ENCODE measurements at places on chromosomes 3 and 15.

DNA sequence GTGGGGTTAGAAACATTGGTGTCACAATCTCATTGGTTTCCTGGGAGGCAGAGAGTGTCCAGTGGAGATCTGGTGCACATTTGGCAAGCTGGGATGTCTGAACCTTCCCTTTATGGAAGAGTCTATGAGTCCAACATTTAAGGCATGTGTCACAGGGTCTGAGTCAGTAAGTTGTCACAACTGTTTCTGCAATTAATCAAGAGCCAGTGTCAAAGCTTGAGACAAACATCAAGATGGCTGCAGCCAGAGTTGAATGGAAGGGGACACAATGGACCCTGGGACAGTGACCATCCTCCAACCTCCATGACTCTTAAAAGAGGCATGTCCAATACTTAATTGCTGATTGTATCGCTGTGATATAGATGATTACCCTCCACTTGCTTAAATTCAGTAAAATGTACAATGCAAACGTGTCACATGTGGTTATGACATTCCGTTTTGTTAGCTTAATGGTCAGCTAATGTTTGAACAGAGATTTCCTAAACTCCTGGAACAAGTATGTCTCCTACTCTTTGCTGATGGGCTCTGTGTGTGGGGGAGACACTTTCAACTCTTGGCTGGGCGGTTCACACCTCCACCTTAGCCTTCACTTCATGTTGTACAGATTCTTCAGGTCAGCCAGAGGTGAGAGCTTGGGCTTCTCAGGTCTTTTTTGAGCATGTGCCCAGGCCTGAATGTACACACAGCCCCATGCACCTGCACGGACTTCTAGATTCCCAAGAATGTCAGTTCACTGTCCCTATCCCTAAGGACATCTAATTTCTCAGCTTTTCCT, 79.9 kb upstream of the PRR23E start:
- no peak for DNase-seq

DNA sequence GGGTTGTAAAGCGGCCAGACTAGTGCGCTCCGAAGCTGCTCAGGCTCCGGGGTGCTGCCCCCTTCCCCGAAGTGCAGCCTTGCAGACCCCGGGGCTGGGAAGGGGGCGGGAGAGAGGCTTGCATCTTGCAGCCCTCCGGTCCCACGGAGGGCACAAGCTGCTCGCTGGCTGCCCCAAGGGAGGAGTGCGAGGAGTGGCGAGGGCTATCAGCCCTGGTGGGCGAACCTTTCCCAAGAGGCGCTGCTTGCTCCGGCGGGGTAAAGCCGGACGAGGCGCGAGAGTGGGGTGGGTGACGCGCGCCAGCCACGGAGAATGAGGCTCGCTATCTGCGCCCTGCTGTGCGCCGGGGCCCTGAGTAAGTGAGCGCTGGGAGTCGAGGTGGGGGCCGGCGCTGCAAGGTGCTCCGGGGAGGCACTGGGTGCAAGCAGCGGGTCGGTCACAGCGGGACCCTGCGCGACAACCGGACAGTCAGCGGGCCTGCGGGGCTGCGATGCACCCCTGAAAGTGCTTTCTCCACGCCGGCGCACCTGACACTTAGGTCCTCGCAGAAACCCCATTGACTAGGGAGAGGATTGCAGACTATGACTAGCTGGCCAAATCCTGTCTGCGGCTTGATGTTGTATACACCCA, 12.7 kb upstream of the TOPBP1 start:
- DNase-seq: no peak

GRCh38 chr3:141011997-141012262, 39.2 kb upstream of the SPSB4 start:
- DNase-seq: no peak

- no peak for DNase-seq
These were observed 20.8 kb upstream of the ATP13A3 start for GRCh38 chr3:194507571-194507970.

DNA sequence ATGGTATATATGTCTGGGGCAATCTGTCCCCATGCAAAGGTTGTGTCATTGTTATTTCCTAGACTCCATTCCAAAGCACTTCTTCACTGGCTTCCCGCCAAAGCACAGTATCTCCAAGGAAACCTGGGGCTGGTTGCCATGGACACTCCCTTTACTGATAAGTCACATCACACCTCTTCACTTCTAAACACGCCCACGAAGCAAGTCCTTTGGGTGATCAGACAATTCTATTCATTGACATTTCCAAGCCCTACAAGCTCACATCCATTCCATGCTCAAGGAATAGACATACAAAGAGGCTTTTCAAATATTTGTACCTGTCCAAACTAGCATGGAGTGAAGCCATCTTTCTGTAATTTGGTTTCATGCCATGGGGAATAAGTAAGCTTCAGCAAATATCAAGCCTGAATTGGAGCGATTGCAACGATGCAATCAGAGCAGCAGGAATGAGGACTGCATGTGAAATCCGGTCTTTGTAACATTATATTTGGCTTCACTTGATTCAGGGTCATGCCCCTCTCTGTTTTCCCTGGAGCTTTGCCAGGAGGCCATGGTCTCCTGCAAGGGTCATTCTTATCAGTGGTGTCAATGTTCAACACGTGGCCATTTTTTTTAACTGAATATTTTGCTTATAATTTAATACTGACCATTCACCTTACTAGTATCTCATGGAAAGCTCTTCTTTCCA, 201.6 kb upstream of the TMC3 start:
- DNase-seq: no peak
